Ascending aorta (tissue), 2 donors: ENCODE measurements at places on chromosomes 2 and 18.
A peak's percentile ranks its signal among the peaks of the same experiment; 100 is the strongest.

DNA sequence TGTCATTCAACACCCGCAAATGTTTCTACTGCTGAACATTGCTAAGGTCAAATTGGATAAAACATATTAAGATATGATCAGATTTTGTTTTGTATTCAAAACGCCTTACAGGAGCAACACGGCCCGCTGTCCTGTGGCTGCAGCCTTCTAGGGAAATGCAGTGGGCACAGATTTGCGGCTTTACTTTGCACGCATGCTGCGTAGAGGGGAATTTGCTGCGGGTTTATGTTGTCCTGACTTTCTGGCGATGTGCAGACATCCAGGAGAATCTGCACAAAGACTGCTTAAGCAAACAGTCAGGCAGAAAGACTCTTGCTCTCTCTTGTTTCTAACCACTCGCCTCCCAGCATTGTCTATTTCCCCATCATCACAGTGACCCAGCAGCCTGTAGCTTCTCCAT lies 88.3 kb downstream of the LRRC30 start:
- no peak for DNase-seq

DNA sequence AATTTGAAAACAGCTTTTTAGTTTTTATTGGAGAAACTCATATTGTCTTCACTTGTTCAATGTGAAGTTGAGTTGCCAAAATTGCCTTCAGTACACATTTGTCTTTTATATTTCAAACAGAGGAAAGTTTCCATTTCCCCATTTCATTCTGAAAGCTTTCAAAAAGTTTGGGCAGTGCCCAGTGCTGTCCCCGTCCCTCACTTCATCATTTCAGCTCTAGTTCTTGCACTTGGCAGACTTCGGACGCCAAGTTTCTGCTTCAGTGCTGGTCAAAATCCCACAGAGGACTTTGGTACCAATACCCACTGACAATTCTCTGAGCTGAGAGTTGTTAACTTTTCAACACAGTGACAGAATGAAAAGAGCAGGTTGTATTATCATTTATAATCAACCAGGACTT lies 43.4 kb upstream of the AQP4 start:
- DNase-seq, result no peak

GRCh38 chr2:56089931-56090330 lies 93.9 kb upstream of the CCDC85A start:
- DNase-seq, result no peak

DNA sequence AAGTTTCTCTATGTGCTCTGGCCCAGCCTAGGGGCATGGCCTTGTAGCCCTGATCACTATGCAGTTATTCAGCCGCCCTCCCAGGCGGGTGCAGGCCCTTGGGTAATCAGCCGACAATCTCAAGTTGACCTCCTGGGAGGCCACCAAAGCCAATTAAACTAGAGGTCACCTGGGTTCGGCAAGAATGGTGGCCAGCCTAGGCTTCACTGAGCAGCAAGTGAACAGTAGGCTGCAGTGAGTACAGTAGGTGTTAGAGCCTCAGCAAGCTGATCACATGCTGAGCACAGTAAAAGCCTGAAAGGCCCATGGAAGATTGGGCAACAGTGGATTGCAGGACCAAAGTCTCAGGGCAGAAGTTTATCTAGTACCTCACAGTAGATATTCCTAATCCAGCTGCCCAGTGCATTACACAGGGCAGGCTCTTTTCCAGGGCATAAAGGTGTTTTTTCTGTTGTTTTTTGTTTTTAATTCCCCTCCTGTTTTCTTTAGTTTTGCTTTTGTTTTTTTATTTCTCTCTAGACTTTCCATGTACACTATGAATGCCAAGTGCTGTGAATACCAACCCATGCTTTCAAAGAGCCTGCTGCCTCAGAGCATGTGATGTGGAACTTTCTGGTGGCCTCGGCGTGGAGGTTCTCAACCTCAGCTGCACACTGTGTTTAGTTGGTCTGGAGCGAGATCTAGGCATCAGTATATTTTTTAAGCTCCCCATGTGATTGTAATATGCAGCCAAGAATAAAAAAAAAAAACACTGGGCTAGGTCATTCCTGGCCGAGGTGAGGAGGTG lies 55.9 kb upstream of the ATL2 start:
- DNase-seq, result no peak

GRCh38 chr18:58894930-58895329 lies 30.3 kb downstream of the ZNF532 start:
- no peak for DNase-seq

- no peak for DNase-seq
Observed at GRCh38 chr2:192070099-192070498, 124.6 kb downstream of the TMEFF2 start.

- no peak for DNase-seq
Observed at GRCh38 chr18:31576670-31577069, 15.0 kb upstream of the TTR start.

DNA sequence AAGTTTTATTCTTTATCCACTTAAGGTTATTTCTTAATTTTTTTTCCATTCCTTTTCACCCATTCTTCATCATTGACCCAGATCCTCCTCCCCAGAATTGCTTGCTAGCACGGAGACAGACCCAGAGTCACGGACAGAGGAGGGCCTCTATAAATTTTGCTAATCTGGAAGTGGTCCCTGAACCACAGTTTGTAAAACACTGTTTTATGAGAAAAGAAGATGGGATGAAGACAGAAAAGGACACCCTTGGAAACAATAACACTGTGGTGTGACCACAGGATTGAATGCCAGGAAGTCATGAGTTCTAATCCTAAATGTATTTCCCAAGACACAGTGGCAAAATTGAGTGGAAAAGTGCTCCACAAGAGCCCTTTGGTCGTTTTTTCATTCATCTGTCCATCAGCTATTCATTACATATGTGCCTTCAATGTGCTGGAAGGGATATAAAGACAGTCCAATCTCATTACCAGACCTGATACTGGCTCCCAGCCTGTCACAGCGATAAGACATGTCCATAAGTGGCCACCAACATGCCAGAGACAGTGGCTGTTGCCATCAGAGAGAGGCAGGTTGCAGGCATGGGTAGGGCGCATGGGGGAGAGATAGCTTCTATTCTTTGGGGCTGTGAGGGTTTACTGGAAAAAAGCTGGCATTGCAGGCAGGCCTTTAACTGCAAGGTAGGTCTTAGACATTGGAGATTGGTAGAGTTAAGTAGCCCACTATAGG lies 175.2 kb upstream of the ALPP start:
- DNase-seq, result no peak

DNA sequence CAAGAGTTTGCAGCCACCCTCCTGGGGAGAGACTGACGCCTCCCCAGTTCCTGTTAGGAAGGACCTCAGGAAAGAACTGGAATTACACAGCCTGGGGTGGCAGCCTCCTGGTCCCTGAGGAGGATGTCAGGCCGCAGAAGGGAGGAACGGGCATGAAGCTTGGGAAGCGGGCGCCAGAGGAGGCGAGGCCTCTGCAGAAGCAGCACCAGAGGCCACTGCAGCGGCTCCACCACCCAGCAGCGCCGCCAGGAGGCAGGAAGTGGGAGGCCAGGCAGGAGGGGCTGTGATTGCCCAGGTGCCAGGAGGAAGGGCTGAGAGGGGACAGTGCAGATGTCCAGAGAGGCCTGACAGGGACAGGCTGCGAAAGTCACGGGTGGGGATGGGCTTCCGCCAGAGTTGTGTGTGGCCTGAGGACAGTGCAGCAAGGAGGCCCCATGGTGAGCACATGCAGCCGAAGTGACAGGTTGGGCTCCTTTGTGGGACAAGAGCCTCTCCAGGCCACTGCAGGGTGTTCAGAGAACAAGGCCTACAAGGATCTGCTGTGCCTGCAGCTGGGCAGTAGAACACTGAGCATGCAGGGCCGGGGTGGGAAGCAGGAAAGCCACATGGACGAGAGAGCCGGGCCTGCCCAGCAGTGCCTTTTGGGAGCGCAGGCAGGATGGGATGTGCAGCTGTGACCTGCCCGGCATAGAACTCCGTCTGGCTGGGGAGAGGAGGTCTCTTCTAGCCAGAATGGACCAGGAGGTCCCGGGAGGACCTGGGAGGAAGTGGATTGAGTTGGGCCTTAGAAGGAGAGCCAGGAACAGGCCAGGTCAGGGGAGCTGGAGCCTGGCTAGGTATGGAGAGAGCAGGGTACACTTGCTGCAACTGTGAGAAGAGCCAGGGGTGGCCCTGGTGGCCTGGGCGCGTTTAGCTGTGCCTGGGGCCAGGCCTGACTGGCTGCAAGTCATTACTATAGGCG lies 39.1 kb upstream of the ALPP start:
- DNase-seq, result no peak

GRCh38 chr2:71927757-71928715 lies 219.6 kb downstream of the CYP26B1 start:
- DNase-seq, result peak; percentile 46

DNA sequence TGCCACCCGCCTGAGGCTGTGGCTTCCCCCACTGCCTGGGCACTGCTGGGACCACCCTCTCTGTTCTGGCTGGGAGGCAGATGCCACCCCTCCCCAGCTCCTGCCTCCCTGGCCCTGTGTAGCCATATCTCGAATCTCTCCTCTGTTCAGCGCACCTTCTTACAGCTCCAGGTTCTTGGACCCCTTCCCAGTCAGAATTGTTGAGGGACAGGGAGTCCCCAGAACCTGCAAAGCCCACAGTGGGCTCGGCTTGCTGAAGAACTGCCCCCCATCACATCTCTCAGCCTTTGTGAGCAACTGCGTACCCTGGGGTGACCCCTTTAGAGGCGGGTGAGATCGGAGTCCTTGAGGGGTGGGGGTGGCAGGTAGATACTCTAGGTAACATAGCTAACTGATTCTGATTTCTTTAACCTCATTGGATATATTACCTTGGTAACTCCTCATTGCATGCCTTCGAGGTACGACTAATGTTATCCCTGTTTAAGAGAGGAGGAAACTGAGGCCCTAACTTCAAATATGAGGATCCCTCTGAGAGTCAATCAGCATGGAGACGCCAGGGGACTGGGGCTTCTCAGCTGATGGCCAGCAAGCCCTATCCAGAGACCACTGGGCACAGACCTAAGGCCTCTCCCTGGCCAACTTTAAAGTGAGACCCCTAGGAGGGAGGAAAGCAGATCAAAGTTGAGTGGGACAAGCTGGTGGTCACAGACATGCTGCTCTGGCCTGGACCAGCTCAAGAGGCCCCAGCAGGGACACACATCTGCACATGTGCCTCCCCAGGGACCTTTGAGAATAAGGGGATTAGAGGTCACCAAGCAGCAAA lies 101.3 kb downstream of the CAPN13 start:
- DNase-seq, result no peak

DNA sequence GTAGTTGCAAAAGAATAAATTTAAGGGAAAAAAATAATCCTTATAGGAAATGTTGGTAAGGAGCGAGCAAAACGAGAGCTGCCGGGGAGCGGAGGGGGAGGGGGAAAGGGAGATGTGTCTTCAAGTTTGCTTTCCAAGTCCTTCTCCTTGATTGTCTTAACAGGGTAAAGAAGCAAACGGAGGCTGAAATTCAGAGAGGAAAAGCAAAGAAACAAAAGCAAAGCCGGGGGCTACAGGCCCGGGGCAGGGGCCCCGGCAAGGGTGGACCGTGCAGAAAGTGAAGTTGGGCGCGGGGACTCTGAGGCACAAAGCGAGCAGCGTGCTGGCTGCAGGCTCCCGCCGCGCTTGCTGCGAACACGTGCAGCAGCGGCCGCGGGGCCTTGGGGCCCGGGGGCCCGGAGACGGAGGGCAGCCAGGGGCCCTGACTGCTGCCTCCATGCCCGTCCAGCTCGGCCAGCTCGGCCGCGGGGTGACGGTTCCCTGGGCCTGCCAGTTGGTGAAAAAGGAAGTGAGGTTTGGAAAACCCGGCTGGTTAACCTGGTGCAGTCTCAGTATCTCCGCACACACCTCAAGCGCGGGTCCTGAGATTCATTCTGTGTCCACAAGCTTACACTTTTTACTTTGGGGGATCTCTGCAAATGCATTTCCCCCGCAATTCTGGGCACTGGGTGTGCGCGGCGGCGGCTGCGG lies 4.1 kb downstream of the BCL11A start:
- DNase-seq, result no peak

- DNase-seq, result no peak
Observed at GRCh38 chr18:13486686-13487085, 239.7 kb downstream of the FAM210A start.

GRCh38 chr2:112140899-112141625 lies 2.9 kb downstream of the FBLN7 start:
- no peak for DNase-seq

DNA sequence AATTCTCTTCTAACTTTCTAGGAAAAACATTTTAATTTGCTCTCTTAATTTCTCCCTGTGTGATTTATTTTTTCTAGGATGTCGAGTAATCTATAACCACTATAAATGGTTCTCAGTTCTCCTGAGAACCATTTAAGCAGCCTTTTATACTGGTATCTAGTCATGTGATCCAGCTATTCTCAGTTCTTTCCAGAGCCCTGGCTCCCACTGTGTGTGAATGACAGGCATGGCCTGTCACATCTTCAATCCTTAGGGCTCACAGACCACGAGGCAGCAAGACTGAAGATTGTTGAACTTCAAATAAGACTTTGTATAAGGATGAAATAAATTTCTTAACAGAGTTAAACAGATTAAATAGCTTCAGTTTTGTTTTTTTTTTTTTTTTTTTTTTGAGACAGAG lies 219.4 kb downstream of the HNMT start:
- no peak for DNase-seq

DNA sequence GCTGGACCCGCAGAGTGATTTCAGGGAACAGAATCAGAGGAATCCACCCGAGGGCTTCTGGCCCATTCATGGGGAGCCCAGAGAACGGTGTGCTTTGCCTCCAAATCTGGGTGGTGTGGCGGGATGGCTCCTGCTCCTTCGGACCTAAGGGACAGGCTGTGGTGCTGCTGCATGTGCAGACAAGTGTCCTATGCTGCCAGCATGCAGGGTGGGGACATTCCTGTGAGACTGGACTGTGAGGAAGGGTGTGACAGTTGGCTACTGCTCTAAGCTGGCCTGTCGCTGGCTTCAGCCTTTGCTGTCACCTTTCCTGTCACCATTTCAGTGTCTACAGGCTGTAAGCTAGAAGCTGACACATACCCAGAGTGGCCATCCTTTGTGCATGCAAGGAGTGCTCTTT lies 2.9 kb upstream of the SLC4A3 start:
- DNase-seq, result no peak

DNA sequence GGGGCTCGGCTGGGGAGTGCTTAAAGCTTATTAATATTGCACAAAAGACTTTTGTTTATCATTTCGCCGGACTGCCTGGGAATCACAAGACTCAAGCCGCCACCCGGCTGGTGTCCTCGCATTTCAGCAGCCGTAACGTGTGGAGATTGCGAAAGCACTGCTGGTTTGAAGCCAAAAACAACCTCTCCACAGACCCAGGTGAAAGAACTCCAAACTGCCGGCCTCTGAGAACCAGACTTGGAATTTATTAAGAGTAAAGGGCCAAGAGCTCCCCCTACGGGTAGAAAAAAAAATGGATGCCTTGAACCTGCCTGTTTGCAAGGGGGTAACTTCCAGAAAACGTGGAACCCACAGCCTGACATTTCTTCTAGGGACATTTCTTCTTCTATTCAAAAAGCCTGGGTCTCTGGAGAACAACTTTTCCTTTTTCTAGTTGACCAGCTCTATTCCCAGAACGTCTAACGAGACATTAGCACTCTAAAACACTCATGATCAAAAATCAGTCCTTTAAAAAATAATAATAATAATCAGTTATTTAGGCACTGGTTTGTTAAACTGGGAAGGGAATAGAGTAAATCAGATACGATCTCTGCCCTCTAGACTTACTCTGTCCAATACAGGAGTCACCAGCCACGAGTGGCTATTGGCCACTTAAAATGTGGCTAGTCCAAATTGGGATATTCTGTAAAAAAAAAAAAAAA lies 216.3 kb downstream of the C1D start:
- DNase-seq, result peak; percentile 66

GRCh38 chr2:234979204-234980167 lies 27.7 kb downstream of the SH3BP4 start:
- no peak for DNase-seq

GRCh38 chr18:79954791-79955190 lies 3.3 kb upstream of the SLC66A2 start:
- no peak for DNase-seq
